CD14-positive monocyte (primary cell): ENCODE measurements at places on chromosomes 13 and 19. TPM values are rescaled to one million over a fixed set of nuclear protein-coding genes. Genes with fewer than 3 reads are reported as not detected.

The TEKTIP1 gene
- 0.45 and 1.8 TPM in 2 replicates for polyA plus RNA-seq

DNA sequence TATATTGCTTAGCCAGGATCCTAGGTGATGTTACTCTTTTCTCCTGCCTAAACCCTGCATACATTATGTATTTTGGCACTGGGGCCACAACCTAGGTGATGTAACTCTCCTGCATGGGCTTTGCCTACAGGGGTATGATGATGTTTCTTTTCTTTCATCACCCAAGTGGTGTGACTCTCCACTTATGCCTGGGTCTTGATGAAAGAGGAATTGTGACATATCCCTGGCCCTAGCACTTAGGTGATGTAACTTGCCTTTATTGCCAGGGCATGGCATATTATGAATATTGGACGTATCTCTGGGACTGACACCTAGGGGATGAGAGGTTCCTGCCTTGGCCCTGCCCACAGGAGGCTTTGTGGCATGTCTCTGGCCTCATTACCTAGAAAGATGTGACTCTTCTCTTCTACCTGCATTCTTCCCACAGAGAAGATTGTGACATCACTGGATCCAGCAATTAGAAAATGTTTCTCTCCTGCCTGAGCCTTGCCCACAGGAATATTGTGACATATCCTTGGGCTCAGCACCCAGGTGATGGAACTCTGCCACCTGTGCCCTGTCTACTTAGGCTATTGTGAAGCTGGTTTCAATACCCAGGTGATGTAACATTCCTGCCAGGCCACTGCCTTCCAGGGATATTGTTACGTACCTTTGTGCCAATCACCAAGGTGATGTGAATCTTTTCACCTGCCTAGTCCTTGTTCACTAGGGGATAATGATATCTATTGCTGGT, 27.3 kb upstream of the ZNF254 start:
- no peak for DNase-seq
- no peaks in the 10 kb centered on the region for H3K4me1 ChIP-seq
- no peak overlapping the region for H3K27ac ChIP-seq

DNA sequence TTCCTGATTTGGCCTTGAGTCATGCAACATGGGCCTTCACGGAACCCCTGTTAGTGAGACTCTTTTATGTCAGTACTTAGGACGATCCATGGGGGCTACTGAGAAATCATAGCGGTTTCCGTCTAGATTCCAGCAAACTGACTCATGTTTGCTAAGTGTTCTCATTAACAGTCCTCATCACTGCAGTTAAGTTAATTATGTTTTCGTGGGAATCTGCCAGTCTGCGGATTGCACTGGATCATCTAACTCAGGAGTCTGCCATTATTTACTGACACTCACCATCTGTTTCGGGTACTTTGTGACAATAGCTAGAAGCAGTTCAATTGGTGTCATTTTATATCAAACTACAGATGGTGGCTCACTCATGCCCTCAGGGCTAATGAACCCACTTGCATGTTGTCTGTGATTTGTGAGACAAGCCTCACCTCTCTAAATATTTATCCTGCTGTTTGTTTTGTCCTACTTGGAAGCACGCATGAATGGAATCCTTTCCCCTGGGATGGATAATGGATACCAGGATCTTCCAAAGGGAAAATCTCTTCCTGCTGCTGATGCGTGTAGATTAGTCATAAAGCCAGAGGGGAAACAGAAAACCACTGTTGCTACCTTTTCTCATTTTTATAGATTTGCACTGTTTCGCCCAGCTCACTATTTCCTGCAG, 61.8 kb downstream of the RAB20 start:
- H3K27ac ChIP-seq = no peak overlapping the region
- H3K27me3 ChIP-seq = no peaks in the 10 kb centered on the region
- H3K36me3 ChIP-seq = no peaks in the 10 kb centered on the region
- no peak for DNase-seq
- H3K4me3 ChIP-seq = no peak overlapping the region

DNA sequence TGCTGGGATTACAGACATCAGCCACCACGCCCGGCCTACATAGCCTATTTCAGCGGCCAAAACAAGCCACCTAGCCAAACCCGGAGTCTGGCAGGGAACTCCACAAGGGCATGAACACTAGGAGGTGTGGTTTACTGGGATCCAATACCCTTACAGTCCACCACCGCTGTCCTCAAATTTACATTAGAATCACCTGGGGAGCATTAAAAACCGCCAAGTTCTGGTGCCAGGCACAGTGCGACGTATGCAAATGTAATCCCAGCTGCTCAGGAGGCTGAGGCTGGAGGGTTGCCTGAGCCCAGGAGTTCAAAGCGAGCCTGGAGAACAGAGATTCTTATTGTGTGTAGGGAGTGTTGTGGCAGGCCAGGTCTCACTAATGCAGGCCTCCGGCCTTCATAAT, 4.2 kb upstream of the AP1M1 start:
- H3K36me3 ChIP-seq = peaks cover 52% of the 10 kb centered on the region
- H3K4me1 ChIP-seq = peaks cover 10% of the 10 kb centered on the region
- no peak overlapping the region for H3K4me3 ChIP-seq
- H3K27ac ChIP-seq = no peak overlapping the region
- no peaks in the 10 kb centered on the region for H3K27me3 ChIP-seq

- H3K4me1 ChIP-seq = no peaks in the 10 kb centered on the region
- H3K27ac ChIP-seq = no peak overlapping the region
- DNase-seq = no peak
- no peaks in the 10 kb centered on the region for H3K27me3 ChIP-seq
Measured at GRCh38 chr13:31242916-31243315, 43.1 kb downstream of the B3GLCT start.

DNA sequence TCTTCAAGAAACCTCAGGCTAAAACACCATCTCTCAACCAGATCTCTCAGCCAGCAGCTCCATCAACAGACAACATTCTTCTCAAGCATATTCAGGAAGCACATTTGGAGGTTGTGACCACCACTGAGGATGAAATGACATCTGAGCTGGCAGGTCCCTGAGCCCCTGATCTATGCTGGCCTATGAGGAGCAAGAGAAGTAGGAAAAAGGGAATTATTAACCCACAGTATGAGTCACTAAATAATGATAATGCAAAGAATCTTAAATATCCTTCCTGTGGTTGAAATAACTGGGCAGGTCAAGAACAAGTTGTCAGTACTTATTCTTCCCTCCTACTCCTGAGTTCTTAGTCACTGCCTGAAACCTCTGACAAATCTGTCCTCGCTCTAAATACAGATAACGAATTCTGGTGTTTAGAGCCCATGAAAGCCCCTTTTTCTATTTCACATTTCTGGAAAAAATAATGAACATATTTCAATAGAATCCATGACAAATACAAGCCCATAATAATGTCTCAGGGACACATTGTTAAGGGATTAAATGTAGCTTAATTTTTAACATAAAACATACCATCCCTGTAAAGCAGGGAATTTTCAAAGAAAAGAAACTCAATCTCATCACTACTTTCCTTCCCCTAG, 225.8 kb upstream of the IRS2 start:
- no peak overlapping the region for H3K27ac ChIP-seq
- no peaks in the 10 kb centered on the region for H3K4me1 ChIP-seq
- no peaks in the 10 kb centered on the region for H3K27me3 ChIP-seq
- H3K4me3 ChIP-seq = no peak overlapping the region

DNA sequence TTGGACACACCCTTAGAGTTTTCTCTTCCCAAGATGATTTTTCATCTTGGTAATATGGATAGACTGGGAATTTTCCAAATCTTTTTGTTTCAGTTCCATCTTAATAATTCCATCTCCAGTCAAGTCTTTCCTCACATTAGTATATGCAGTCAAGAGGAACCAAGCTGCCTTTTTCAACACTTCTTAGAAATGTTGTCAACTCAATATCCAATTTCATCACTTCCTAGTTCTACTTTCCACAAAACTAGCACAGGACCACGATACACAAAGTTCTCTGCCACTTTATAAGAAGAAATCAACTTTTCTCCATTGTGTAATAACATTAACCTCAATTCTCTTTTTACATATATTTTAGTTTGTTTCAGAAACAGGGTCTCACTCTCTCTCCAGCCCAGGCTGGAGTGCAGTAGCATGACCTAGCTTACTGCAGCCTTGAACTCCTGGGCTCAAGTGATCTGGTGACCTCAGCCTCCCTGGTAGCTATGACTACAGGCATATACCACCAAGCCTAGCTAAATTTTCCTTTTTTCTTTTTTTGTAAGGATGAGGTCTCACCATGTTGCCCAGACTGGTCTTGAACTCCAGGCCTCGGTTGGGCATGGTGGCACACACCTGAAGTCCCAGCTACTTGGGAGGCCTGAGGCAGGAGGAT, 15.5 kb downstream of the ZNF443 start:
- H3K4me3 ChIP-seq = no peak overlapping the region
- H3K27me3 ChIP-seq = no peaks in the 10 kb centered on the region
- H3K4me1 ChIP-seq = no peaks in the 10 kb centered on the region
- H3K27ac ChIP-seq = no peak overlapping the region
- DNase-seq = no peak
- H3K36me3 ChIP-seq = no peaks in the 10 kb centered on the region

The SPRED3 gene
- polyA plus RNA-seq = not detected

DNA sequence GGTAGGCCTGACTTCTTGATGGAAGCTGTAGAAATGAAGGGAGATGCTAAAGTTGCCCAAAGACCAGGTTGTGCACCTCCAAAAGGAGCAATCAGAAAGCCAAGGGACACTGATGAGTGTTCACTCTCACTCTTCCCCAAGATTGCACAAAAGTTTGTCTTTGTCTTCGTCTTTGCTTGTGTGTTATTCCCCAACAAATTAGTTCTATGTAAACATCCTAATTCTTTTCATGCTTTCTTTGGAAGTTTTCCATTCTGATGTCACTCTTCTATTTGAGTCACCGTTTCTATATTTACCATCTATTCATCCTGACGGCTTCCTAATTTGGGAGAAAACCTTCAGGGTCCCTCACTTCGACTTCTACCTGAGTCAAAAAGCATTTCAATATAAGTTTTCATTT, 3.7 kb upstream of the TMEM272 start:
- H3K4me3 ChIP-seq = no peak overlapping the region
- H3K36me3 ChIP-seq = no peaks in the 10 kb centered on the region
- peaks cover 5% of the 10 kb centered on the region for H3K4me1 ChIP-seq
- DNase-seq = no peak
- no peaks in the 10 kb centered on the region for H3K27me3 ChIP-seq

The PGLYRP1 gene
- polyA plus RNA-seq = 0.36 TPM

The TSKS gene
- 0.37 TPM for polyA plus RNA-seq

DNA sequence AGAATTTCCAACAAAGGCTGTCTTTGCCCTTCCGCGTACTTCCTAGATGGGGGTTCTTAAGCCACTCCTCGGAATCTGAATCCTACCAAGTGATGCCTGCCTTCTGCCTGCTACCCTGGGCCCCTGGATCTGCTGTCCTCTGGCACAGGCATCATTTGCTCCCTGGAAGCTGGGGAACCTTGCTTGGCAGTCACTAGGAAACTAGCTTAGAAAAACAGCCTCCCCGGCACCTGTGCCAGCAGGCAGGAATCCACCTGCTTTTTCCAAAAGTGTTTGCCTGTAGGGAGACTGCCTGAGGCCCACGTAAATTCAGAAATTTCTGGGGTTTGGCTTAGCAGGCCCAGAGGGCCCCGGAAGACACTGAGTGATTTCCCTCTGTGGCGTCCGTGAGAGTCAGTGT, 442.4 kb downstream of the TSHZ3 start:
- H3K27me3 ChIP-seq = no peaks in the 10 kb centered on the region
- H3K36me3 ChIP-seq = no peaks in the 10 kb centered on the region
- no peak overlapping the region for H3K27ac ChIP-seq

- peak within 1 kb of the TSS; percentile 84 for H3K4me3 ChIP-seq
- peaks cover 13% of the 10 kb centered on the region for H3K4me1 ChIP-seq
- no peaks in the 10 kb centered on the region for H3K27me3 ChIP-seq
- DNase-seq = peak; percentile 95
Measured at GRCh38 chr19:58182989-58183816, at the start of gene ZNF274. Gene ZNF274 (plus strand): TSS chr19:58183061. CDS start chr19:58183966, 905 bp downstream.

The MEIS3 gene
- polyA plus RNA-seq = not detected

DNA sequence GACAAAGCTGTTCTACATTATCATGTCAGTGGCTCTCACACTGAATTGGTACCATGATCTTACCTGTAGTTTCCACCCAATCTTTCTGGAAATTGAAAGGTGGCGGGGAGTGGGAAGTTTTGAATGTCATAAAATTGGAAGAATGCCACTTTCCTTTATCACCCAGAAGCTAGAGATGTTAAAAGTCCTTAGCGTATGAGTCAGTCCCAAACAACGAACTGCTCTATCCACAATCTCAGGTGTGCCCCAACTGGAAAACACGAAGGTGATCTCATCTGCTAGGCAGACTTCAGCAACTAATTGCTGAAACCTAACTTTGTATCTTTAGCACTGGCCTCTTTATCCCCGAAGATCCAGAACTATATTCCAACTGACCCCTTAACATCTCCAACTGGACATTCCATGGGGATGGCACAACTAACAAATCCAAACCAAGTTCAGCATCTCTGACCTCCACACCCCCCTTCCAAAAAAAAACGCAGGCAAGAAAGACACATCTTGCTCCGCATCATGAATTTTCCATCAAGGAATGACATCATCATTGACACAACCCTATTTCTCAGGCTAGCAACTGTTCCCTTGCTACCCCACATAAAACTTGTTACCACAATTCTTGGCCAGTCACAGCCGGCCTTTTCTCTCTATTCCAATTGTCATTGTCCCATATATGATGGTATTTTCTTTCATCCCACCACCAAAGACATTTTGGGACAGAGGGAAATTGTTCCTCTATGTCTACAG, 175.4 kb downstream of the KLF12 start:
- no peak for DNase-seq
- no peaks in the 10 kb centered on the region for H3K4me1 ChIP-seq
- H3K27ac ChIP-seq = no peak overlapping the region
- no peak overlapping the region for H3K4me3 ChIP-seq
- H3K27me3 ChIP-seq = no peaks in the 10 kb centered on the region

- no peak for DNase-seq
- H3K4me1 ChIP-seq = peaks cover 6% of the 10 kb centered on the region
Measured at GRCh38 chr13:24217601-24218281, 57.2 kb downstream of the SPATA13 start.

- H3K36me3 ChIP-seq = no peaks in the 10 kb centered on the region
- DNase-seq = no peak
- H3K4me1 ChIP-seq = peaks cover 12% of the 10 kb centered on the region
- H3K27ac ChIP-seq = no peak overlapping the region
- H3K27me3 ChIP-seq = no peaks in the 10 kb centered on the region
- no peak overlapping the region for H3K4me3 ChIP-seq
Measured at GRCh38 chr13:109516186-109516585, 270.2 kb downstream of the IRS2 start.

- no peaks in the 10 kb centered on the region for H3K36me3 ChIP-seq
- H3K4me1 ChIP-seq = no peaks in the 10 kb centered on the region
- no peak overlapping the region for H3K27ac ChIP-seq
Measured at GRCh38 chr13:86201477-86201876, 402.3 kb upstream of the SLITRK6 start.

- H3K4me1 ChIP-seq = no peaks in the 10 kb centered on the region
- no peaks in the 10 kb centered on the region for H3K27me3 ChIP-seq
- H3K4me3 ChIP-seq = no peak overlapping the region
- H3K36me3 ChIP-seq = peaks cover 91% of the 10 kb centered on the region
Measured at GRCh38 chr19:1421958-1422305, 14.5 kb downstream of the DAZAP1 start.
